ENCODE measurements at places on chromosomes 4 and X. TPM values are rescaled to one million over a fixed set of nuclear protein-coding genes. Genes with fewer than 3 reads are reported as not detected.

KCNE5 gene
- total RNA-seq: 0.25 TPM

MAOA gene
- 21.4 TPM for total RNA-seq

FGF13 gene
- 0.44 TPM for total RNA-seq

GPR119 gene
- not detected for total RNA-seq

HPGDS gene
- total RNA-seq: not detected

RNF150 gene
- total RNA-seq: 0.13 TPM

EIF4E gene
- 201 TPM for total RNA-seq

ARX gene
- total RNA-seq: not detected

PITX2 gene
- total RNA-seq: not detected

FGFBP1 gene
- total RNA-seq: not detected

PNMA6A gene
- total RNA-seq: 0.62 TPM

GLRB gene
- total RNA-seq: 6.2 TPM

STK32B gene
- 4.1 TPM for total RNA-seq

TMEM255A gene
- not detected for total RNA-seq

Data from aortic smooth muscle cell (primary cell).